ENCODE measurements at places on chromosomes 11 and 22.

DNA sequence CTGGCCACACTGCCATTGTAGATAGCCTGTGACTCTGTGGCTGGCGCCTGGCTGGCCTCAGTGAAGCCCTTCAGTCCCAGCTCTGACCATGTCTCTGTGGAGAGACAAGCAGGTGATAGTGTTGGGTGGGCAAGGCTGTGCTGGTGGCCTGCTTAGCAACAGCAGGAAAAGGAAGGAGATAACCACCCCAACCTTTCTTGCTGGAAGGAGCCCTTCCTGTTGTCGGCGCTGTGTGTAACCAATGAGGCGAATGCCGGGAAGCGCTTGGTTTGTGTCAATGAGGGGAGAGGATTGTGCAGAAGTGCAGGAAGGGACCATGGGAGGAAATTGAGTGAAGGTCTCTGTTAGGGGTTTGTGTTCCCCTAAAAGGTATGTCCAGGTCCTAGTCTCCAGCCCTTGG is 27.3 kb downstream of the PARVB start:
- DNase-seq, result no peak

GRCh38 chr11:117614728-117615127 is 182.3 kb downstream of the DSCAML1 start:
- DNase-seq, result no peak

GRCh38 chr11:76197332-76197731 is 9.0 kb downstream of the WNT11 start:
- DNase-seq, result no peak

DNA sequence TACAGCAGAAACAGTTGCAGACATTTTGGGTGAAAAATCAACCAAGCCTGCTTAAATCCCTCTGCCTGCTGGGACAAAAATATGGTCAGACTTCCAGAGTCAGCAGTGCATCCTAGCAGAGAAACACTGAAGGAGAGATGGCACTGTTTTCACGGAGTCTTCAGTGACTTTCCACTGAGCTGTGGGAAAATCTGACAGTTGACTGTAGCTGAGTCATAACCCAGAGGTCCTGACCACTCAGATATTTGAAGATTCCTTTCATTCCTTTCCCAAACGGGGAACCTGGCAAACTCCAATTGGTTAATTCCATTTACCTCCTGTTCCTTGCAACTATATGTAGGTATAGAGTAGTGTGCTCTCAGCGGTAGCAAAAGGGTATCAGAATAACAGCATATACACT is 20.9 kb upstream of the UPB1 start:
- DNase-seq, result no peak

GRCh38 chr11:119782006-119782738 is 53.2 kb upstream of the NECTIN1 start:
- no peak for DNase-seq

Data from GM12892 (cell line).